ENCODE measurements at places on chromosomes 16 and 17.

GRCh38 chr16:2779978-2780898 lies 3.2 kb upstream of the ELOB start:
- H3K36me3 ChIP-seq = peaks cover 20% of the 10 kb centered on the region
- peak; percentile 1 for DNase-seq
- H3K27me3 ChIP-seq = no peaks in the 10 kb centered on the region
- H3K27ac ChIP-seq = peak overlapping the region; percentile 16

DNA sequence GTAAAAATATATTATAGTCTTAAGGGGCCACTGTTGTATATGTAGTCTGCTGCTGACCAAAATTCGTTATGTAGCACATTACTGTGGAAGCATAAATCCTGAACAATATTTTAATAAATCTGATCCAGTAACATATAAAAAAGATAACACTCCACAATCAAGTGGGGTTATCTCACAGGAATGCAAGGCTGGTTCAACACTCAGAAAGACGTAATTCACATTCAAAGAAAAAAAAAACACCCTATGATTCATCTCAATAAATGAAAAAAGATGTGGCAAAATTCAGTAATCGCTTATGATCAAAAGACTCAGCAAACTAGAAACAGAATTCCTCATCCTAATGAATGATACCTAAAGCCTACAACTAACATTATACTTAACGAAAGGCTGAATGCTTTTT lies 47.8 kb downstream of the CREBBP start:
- H3K36me3 ChIP-seq = peaks cover 37% of the 10 kb centered on the region
- no peak overlapping the region for H3K27ac ChIP-seq
- no peak for DNase-seq
- no peaks in the 10 kb centered on the region for H3K27me3 ChIP-seq
- peaks cover 30% of the 10 kb centered on the region for H3K4me1 ChIP-seq

- no peaks in the 10 kb centered on the region for H3K4me1 ChIP-seq
- no peaks in the 10 kb centered on the region for H3K36me3 ChIP-seq
- no peaks in the 10 kb centered on the region for H3K27me3 ChIP-seq
- H3K4me3 ChIP-seq = no peak overlapping the region
- no peak for DNase-seq
Measured at GRCh38 chr16:72142476-72142875, 29.5 kb downstream of the PMFBP1 start.

DNA sequence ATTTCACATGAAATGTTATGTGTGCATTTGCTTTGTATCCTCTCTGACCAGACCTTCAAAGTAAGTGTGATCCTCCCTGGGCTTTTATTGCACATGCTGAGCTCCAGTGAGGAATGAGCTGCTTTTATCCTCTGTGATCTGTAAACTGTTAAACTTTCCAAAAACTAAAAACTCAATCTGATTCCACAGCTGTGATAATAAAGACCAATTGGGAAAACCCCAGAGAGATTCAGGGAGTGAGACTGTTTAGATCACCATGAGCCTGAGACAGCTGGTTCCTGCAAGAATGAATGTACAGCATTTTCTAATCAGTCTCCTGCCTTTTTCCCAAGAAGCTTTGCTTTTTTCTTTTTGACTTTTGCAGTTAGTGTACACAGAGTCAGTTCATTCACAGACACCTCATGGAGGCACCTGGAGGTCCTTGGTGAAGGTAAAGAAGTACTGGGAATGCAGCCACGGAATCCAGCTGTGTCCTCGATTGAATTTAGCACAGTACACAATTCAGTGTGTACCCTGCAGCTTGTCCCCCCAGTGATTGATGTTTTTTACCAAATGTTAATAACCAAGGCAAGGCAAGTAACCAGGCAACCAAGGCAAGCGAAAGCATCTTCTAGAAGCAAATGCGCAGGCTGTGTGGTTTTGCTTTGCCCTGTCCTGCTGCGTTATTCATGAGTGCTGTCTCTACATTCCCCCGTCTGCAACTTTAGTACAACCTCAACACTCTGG lies 182.6 kb downstream of the LGALS9B start:
- DNase-seq = no peak
- H3K4me1 ChIP-seq = peaks cover 18% of the 10 kb centered on the region
- no peaks in the 10 kb centered on the region for H3K27me3 ChIP-seq
- H3K27ac ChIP-seq = no peak overlapping the region
- H3K4me3 ChIP-seq = no peak overlapping the region

All from activated CD8-positive, alpha-beta T cell treated with anti-CD3 and anti-CD28 coated beads for 36 hours (primary cell).